Erythroblast (primary cell): ENCODE measurements at places on chromosomes 1 and 21.
A peak's percentile ranks its signal among the peaks of the same experiment; 100 is the strongest.

GRCh38 chr21:35108887-35109286 lies 59.8 kb upstream of the RUNX1 start:
- DNase-seq: no peak

DNA sequence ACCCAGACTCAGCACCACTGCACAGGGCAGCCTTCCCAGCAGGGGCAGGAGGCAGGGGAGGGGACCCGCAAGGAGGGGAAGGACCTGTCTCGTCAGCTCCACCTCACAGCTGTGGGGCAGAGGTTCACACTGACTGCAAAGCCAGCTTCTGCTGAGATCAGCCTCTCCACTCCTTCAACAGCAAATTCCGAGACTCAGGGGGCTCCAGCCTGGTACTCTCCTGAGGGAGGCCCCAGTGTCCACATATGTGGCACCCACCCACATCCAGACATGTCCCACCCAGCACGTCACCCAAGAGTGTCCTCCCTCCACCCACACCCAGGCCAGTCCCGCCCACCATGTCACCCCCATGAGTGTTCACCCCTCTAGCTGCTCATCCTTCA lies 329.5 kb downstream of the NPHP4 start:
- DNase-seq: no peak

DNA sequence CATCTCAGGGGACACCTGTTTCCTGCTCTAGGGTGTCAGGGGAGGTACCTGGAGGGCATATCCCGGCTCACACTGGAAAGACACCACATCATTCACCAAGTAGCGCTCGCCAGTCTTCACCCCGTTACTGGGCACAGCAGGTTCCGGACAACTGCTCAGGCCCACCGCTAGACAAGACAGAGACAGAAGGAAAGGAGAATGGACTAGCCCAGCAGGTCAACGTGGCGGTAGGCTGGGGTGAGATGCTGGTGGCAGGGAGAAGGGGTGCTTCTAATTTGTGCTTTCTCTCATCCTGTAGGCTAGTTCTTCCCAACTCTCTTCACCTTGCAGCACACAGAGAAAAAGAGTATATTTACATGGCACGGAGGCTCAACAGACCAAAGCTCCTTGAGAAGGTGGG lies 145.0 kb downstream of the ZSCAN20 start:
- DNase-seq: no peak

- DNase-seq: peak; percentile 74
These were observed 4.9 kb upstream of the SHISA4 start for GRCh38 chr1:201883786-201884185.

DNA sequence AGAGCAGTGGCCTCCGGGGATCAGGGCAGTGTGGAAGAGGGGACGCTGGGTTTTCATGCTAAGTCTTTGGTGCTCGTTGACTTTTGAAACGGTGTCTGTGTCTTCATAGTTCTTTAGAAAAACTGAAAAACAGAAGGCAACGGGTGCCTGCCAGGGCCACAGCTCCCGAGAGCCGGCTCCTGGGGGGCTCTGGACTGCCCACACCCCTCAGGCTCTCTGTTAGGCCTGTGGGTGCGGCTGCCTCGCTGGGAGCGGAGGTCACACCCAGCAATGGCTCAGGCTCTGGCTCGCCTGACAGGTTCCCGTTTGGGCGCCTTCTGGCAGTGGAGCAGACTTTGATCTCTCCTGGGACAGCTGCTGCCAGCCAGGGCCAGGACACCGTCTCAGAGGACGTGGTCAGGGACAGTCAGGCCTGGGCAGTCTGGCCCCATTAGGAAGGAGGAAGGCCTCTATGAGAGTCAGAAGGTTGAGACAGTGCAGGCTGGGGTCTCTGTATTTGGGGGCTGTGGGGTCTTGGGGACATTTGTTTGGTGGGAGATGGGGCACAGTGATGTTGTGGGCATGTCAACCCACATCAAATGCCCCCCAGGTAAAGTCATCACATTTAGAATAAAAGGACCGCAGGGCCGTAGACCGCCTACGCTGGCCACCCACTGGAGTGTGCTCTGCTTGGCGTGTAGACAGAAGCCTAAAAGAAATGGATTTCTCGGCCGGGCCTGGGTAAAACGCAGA lies 5.6 kb downstream of the ARHGEF16 start:
- DNase-seq: no peak

GRCh38 chr1:116405241-116406135 lies 32.4 kb downstream of the ATP1A1 start:
- DNase-seq: no peak

GRCh38 chr21:45489722-45489982 lies 52.6 kb downstream of the SLC19A1 start:
- no peak for DNase-seq

GRCh38 chr1:110903853-110904500 lies 31.0 kb downstream of the CD53 start:
- DNase-seq: peak; percentile 7

- DNase-seq: no peak
These were observed 2.8 kb upstream of the TARBP1 start for GRCh38 chr1:234481771-234482170.

DNA sequence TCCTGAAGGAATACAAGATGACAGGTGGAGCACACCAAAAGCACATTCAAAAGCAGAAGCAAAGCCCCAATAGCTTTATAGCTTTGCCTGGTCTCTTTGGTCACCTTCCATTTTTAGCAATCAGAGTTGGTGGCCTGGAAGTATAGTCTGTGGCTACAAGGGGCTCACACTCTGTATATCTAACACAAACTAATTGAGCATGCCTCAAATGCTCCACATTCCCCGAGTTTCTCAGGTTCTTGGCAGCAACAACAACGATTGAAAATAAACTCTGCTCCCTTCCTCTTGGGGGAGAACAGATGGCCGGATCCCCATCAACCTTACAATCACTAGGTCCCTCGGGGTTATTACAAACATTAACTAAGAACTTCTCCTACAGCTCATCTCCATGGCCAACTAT lies 24.9 kb upstream of the TADA1 start:
- DNase-seq: no peak

GRCh38 chr1:33997127-33998036 lies 133.5 kb downstream of the HMGB4 start:
- no peak for DNase-seq

DNA sequence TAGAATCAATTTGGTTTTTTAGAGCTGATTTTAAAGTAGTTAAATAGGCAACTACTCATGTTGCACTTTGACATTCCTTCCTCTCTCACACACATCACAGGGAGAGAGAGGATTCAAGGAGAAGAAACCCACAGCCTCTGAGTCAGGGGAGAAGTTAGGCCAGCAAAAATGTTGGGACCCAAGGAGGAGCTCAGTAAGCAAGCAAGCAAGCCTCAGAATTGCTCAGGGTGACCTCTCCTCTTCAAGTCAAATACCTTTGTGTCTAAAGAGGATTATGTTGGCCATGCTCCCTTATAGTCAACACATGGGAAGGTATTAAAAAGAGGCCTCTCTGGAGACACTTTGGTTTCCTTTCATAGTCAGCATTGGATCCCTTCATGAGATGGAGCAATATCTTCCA lies 80.5 kb upstream of the WARS2 start:
- no peak for DNase-seq

GRCh38 chr1:183732236-183732880 lies 72.6 kb upstream of the RGL1 start:
- DNase-seq: no peak

DNA sequence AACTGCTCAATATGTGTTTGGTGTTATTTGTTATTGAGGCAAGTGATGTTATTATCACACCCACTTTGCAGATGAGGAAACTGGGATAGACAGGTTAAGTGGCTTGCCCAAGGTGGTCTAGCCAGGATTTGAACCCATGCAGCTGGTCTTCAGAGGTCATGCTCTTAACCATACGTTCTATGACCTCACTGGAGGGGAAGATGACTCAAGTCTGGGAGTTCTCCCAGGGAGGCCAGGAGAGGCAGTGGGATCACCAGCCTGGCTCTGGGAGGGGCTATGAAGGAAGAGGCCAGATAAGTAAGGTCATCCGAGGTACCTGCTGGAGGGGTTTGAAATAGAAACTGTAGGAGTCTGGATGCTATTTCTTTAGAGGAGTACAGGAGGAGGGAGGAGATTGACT lies 95.3 kb downstream of the NAV1 start:
- no peak for DNase-seq

- no peak for DNase-seq
These were observed 59.3 kb downstream of the NKAIN1 start for GRCh38 chr1:31180338-31180737.

DNA sequence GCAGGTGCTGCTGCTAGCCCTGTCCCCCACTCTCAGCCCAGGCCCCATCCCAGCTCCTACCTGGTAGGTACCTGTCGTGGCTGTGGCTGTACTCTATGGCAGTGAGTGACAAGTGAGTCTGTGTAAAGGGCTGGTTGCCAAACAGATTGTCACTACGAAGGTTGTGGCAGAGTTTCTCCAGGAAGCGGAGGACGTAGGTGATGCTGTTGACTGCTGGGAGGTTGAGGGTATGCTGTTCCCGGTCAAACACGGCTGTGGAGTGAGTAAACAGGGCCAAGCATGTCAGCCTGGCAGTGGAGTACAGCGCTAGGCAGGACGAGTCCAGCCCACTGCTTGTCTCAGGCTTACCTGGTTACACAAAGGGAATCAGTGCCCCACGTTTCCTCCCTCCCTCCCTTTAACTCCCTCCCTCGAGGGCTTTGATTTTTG lies 24.8 kb upstream of the SLFNL1 start:
- no peak for DNase-seq

DNA sequence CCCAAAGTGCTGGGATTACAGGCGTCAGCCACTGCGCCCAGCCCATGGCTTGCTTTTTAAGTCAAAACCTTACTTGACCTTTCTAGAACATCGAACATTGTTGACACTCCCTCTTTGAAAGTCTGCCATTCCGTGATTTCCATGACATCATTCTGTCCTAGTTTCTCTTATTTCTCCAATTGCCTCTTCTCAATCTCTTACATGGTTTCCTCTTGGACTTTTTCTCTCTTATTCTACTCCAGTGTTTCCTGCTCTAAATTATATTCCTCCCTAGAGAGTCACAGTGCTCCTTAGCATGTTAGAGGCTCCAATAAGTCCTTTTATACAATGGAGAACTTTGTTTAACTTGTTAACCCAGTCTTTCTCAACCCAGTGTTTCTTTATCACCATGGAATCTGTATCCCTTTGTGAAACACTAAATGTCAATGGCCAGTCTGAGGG lies 25.5 kb downstream of the JAM2 start:
- no peak for DNase-seq

- DNase-seq: peak; percentile 20
These were observed 18.1 kb downstream of the CFAP45 start for GRCh38 chr1:159881622-159882526.
